HT1080 (cell line): ENCODE measurements at places on chromosomes 4 and X.

- DNase-seq: no peak
These were observed at the start of gene FRMPD4 for GRCh38 chrX:12138361-12139313. Gene FRMPD4, plus strand, starts transcription at chrX:12138473. Its CDS starts 499 bp downstream, at chrX:12138972.

- no peak for DNase-seq
These were observed 5.7 kb upstream of the PLCXD1 start for GRCh38 chrX:275476-275966.

DNA sequence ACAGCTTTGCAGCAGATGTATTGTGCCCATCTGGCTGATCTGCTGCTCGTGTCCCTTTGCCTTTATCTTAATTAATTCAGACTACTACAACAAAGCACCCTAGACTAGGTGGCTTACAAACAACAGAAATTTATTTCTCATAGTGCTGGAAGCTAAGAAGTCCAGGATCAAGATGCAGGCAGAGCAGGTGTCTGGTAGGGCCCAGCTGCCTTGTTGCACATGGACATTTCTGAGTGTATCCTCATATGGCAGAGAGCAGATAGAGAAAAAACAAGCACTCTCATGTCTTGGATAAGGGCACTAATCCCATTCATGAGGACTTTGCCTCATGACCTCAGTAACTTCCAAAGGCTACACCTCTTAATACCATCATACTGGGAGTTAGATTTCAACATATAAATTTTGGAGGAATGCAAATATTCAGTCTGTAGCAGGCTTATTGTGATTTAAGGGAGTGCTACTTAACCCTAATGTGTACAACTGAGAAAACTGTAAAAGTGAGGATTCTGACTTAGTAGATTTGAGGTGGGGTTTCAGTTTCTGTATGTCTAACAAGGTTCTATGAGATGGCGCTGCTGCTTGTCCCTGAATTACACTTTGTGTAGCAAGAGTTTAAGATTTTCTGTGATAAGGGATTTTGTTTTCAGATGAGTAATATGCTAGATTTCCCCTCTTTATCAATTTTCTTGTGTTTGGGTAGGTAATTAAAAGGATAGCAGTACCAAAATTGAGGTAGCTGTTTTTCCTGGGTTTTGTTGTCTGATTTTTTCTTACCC is 473.2 kb upstream of the TECRL start:
- no peak for DNase-seq

GRCh38 chr4:10579648-10580047 is 104.9 kb downstream of the CLNK start:
- DNase-seq: no peak

DNA sequence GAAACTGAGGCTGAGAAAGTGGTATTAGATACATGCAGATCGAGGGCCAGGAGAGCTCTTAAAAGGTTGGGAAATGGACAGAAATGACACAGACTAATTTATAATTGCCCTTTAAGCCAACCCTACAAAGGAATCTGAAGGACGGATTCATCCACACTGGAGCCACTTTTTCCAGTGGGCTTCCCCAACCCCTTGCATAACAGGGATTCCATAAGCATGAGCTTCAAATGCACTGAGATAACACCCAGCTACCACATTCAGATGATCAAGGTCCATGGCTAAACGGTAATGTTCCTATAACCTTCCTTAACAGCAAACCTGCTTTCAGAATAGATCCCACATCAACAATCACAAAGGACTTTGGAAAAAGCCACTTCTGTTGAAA is 34.2 kb downstream of the PLAC1 start:
- DNase-seq: no peak

DNA sequence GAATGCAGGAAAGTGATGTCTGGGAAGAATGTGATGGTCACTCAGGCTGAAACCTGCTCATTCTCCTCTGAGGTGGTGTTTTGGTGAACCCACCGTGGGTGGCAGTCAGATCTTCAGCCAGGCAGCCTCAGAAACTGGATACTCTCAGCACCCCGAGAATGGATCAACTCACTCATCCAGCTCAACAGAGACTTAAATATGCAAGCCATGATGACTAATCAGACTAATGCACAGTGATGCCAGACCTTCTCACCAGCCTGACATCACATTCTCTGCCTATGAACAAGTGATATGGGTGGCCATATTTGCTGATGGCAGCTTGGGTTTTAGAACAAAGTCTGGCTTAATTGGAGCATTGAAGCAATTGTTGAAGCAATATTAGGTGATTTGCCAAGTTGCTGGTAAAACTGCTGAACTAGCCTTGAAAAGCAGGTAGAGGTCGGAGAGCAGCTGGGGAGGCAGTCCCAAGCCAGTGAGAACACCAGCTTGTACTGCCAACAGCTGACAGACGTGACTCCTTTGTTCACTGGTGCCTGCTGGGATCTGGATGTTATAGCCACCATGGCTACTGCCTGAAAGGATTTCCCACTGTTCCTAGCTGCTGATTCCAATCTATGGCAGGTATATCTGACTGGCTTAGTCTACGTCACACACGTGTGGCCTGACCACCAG is 608.1 kb downstream of the MID1IP1 start:
- no peak for DNase-seq

DNA sequence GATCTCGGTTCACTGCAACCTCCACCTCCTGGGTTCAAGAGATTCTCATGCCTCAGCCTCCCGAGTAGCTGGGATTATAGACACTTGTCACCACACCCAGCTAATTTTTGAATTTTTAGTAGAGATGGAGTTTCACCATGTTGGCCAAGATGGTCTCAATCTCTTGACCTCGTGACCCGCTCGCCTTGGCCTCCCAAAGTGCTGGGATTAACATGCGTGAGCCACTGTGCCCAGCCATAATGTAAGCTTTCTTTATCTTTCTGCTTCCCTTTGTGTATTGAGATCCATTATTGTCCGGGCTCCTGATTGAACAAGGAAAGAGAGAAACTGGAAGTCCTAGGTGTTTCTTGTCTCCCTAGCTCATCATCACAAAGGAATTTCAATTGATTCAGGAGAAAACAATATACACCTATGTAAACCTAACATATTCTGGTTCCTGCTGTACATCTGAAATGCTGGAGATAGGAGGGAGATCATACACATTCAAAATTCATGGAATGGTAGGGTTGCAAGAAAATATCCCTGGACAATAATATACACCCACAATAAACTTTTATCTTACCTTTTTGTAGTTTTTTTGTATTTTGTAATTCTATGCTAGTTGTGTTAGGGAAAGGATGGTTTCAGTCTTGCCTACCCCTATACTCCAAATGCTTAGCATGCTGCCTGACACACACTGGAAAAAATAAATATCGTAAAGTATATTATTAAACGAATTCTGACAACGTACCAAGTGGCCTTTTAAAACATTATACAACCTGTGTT is 194.4 kb upstream of the HS3ST1 start:
- DNase-seq: no peak

DNA sequence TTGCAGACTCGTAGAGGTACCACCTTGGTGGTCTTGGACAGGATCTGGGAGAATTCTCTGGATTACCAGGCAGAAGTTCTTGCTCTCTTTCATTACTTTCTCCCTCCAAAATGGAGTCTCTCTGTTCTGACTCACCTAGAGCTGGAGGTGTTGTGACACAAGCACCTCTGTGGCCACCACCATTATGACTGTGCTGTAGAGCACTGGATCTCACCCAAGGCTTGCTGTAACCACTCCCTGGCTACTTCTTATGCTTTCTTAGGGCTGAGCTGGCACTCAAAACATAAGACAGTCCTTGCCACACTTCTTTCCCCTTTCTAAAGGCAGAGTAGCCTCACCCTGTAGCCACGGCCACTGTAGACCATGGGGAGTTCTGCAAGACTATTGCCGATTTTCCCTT is 296.6 kb upstream of the DIPK2B start:
- peak; percentile 36 for DNase-seq

- no peak for DNase-seq
These were observed 59.6 kb downstream of the LEF1 start for GRCh38 chr4:108109111-108109510.

- DNase-seq: no peak
These were observed 69.9 kb downstream of the COX7B2 start for GRCh38 chr4:46839128-46839527.

GRCh38 chr4:13534344-13535063 is 9.8 kb downstream of the NKX3-2 start:
- DNase-seq: no peak

DNA sequence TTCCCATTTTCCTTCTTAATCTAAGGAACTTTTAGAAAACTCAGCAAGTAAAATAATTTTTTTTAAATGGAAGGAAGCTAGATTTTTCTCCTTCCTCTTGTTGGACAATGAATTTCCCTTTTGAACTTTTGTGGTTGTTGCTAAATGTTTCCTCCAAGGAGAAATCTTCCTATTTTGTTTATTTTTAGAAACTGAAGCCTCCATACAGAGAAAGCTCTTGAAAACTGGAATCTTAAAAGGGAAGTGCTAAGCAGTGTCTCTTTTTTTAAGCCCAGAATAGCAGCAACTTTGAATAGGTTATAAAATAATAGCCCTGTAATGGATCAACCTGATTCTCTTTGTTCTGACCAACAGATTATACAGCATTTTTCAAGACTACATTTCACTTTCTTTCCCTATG is 15.1 kb upstream of the DCLK2 start:
- no peak for DNase-seq

GRCh38 chr4:120699354-120699753 is 223.2 kb downstream of the PRDM5 start:
- DNase-seq: no peak

- no peak for DNase-seq
These were observed 1.1 kb downstream of the DCK start for GRCh38 chr4:70994387-70995099.
